RKO (cell line): ENCODE measurements at places on chromosomes 7 and 10.

DNA sequence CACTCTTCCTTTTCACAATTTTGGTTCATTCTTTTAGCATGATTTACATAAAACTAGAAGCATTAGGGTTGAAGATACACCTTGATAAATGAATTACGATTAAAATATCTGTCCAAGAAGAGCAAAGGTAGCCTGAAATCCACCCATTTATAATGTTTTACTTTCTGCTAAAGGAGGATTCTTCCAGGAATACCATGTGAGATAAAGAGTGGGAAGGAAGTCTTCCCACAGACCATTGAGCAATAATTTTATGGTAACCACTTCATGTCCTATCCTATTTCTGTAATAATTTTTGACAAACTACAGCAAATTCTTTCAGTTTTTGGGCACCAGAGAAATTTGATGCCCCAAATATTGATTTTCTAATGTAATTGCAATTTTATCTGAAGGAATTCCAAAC lies 150.6 kb upstream of the STEAP4 start:
- no peak for DNase-seq

DNA sequence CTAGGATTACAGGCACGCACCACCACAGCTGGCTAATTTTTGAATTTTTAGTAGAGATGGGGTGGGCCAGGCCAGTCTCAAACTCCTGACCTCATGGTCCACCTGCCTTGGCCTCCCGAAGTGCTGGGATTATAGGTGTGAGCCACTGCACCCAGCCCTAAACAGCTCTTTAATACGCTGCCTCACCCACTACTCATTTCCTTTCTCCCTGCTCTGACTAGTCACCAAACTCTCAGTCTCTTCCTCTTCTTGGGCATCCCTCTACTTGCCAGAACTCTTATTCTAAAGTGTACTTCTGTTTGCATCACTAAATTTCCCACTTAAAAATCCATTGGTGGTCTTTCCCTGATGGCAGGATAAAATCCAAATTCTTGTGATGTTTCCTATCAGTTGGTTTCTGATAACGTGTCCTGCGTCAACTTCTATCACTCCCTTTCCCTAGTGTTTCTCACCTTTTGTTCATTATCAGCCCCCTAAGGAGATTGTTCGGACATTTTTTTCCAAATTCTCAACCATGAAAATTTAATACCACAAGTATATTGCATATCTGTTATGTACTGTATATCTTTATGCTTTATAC lies 124.7 kb downstream of the CUBN start:
- DNase-seq: peak; percentile 26

DNA sequence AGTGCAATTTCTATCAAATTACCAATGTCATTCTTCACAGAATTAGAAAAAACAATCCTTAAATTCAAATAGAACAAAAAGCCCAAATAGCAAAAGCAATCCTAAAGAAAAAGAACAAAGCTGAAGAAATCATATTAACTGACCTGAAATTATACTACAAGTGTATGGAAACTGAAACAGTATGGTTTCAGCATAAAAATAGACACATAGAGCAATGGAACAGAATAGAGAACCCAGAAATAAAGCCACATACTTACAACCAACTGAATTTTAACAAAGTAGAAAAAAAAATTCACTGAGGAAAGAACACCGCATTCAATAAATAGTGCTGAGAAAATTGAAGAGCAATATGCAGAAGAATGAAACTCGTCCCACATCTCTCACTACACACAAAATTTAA lies 142.0 kb upstream of the CHRM2 start:
- no peak for DNase-seq

- DNase-seq: no peak
These were observed 6.9 kb downstream of the SNX10 start for GRCh38 chr7:26298472-26299058.

GRCh38 chr7:91055219-91055618 lies 209.0 kb upstream of the FZD1 start:
- DNase-seq: peak; percentile 20

DNA sequence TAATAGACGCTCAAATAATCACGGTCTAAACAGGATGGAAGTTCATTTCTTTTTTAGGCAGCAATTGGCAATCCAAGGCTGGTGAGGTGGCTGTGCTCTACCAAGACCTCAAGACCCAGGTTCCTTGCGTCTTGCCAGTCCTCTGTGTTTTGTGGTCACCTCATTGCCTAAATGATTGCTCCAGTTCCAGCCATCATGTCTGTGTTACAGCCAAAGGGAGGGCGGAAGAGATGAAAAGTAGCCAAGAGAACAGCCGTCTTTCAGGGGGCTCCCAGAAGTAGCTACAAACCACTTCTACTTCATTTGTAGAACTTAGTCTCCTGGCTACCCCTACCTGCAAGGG lies 19.2 kb upstream of the C10orf67 start:
- DNase-seq: no peak

GRCh38 chr7:45191396-45191795 lies 33.8 kb downstream of the RAMP3 start:
- no peak for DNase-seq

- no peak for DNase-seq
These were observed 41.2 kb upstream of the UBE3C start for GRCh38 chr7:157097569-157097968.

DNA sequence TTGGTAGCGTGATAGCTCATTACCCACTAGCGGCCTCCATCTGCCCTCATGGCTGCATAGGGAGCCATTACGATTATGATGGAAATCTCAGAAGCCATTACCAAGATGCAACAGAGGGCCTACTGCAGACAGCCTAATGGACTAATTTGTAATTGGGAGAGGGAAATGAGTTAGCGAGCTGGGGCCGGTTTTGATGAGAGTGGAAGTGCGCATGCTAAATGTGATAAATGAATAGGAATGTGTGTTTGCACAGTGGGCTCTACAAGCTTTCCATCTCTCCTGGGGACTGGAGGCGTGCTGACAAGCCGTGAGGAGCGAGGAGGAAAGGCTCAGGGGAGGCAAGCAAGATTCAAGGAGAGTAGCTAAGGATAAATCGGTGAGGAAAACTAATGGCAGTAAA lies 644.5 kb upstream of the GALNT17 start:
- DNase-seq: no peak

DNA sequence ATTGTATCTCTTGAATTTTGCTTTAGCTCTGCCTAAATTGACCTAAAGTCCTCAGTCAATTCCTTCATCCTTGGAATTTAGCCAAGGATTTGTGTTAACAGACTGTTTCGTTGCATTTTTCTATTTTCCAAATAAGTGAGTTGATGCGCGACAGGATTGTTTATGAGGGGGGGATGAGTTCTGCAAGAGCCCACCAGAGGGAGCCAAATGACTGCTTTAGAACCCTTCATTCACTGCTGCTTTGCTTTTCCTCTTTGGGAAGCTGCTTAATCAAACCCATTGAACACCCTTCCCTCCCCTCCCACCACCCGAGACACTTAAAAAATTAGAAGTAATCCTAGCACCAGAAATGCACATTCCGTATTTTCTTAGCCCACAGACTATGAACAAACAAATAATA lies 33.7 kb upstream of the PTF1A start:
- DNase-seq: peak; percentile 80

DNA sequence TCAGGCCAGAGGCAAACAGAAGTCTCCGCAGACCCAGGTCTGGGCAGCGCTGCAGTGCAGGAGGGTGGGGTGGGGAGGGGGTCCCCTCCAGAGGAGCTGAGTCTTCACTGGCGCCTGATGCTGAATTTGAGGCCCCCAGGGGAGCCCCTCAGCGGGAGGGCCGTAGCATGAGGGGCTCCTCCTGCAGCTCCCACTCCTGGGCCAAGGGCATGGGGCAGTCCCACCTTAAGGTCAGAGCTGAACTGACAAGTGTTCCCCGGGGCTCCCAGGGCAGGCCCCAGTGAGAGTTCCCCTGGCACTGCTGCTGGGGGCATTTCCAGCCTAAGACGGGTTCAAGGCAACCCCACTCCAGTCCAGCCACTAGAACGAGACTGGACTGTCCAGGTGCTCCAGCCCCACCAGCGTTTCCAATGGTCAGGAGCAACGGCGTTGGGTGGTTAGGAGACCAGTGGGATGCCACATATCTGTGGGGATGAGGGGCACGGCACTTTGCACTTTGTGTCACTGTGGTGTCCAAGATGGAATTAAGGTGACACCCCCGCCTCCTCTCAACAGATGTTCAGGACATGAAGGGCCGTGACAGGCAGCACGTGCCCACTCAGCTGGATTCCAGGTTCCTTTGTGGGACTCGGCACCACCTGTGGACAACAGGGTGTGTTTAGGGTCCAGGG lies 139.1 kb downstream of the PTPRN2 start:
- no peak for DNase-seq

DNA sequence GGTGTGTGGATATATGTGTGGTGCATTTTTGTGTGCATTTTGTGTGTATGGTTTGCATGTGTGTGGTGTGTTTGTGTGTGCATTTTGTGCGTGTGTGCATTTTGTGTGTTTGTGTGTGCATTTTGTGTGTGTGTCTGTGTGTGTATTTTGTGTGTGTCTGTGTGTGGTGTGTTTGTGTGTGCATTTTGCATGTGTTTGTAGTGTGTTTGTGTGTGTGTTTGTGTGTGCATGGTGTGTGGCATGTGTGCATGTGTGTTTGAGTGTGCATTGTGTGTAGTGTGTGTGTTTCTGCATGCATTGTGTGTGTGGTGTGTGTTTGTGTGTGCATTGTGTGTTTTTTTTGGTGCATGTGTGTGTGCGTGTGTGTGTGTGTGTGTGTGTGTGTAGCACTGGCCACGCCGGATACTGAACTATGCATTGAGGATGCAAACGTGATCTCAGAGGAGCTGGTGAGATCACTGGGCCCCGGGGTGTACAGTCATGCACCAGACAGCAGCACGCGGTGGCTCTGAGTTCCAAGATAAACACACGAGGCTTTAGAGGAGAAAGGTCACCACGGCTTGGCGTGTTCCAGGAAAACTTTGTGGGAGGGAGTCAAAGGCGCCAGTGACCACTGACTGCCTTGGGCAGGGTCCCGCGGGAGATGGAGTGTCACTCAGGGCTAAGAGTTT lies 106.6 kb upstream of the SHH start:
- DNase-seq: peak; percentile 68

- no peak for DNase-seq
These were observed 26.4 kb downstream of the GLUD1 start for GRCh38 chr10:87068281-87068680.

GRCh38 chr7:6654842-6655610 lies 17.9 kb downstream of the ZNF316 start:
- DNase-seq: no peak
